ENCODE measurements at places on chromosomes 11 and 22. TPM values are rescaled to one million over a fixed set of nuclear protein-coding genes. Genes with fewer than 3 reads are reported as not detected.

GRCh38 chr11:66421492-66422205 lies 814 bp downstream of the NPAS4 start:
- peak; percentile 96 for DNase-seq
- H3K27ac ChIP-seq, result peak overlapping the region; percentile 17
- H3K36me3 ChIP-seq, result peaks cover 29% of the 10 kb centered on the region
- H3K27me3 ChIP-seq, result no peaks in the 10 kb centered on the region
- H3K4me1 ChIP-seq, result peaks cover 39% of the 10 kb centered on the region

GRCh38 chr11:17805043-17805442 lies 70.5 kb downstream of the KCNC1 start:
- no peaks in the 10 kb centered on the region for H3K4me1 ChIP-seq
- H3K36me3 ChIP-seq, result no peaks in the 10 kb centered on the region
- no peak overlapping the region for H3K27ac ChIP-seq
- H3K4me3 ChIP-seq, result no peak overlapping the region
- DNase-seq, result no peak
- no peaks in the 10 kb centered on the region for H3K27me3 ChIP-seq

GRCh38 chr11:15006139-15006759 lies 34.1 kb upstream of the CALCA start:
- no peaks in the 10 kb centered on the region for H3K4me1 ChIP-seq
- no peaks in the 10 kb centered on the region for H3K27me3 ChIP-seq
- H3K36me3 ChIP-seq, result no peaks in the 10 kb centered on the region

- no peaks in the 10 kb centered on the region for H3K36me3 ChIP-seq
- no peaks in the 10 kb centered on the region for H3K27me3 ChIP-seq
- no peak overlapping the region for H3K27ac ChIP-seq
- DNase-seq, result no peak
Observed at GRCh38 chr11:36164506-36165250, 124.5 kb downstream of the COMMD9 start.

The CAPN5 gene
- 5.1 TPM for total RNA-seq

The MPPED1 gene
- not detected for total RNA-seq

Measured in sigmoid colon (tissue), 7 donors.